ENCODE measurements at places on chromosomes 2 and 18.

DNA sequence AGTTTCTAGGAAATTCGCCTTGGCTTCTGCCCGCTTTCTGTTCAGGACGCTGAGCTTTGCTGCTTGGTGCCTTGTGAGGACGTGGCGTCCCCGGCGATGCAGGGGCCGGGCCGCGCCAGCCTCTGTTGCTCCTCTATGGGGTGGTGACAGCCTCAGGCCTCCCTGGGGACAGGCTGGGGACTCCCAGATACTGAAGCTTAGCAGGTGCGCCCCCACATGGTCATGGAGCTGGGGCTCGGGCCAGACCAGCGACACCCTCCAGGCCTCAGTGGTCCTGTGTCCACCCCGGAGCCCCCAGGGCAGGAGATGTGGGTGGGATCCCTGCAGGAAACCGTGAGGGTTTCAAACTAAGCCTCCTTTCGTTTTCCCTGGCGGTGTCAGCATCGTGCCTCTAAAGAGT lies 29.2 kb downstream of the KCNG2 start:
- no peak for DNase-seq

- DNase-seq = no peak
These were observed 252.1 kb upstream of the COPS8 start for GRCh38 chr2:236833501-236834073.

GRCh38 chr2:239241431-239241960 lies 159.3 kb downstream of the HDAC4 start:
- DNase-seq = peak; percentile 69

DNA sequence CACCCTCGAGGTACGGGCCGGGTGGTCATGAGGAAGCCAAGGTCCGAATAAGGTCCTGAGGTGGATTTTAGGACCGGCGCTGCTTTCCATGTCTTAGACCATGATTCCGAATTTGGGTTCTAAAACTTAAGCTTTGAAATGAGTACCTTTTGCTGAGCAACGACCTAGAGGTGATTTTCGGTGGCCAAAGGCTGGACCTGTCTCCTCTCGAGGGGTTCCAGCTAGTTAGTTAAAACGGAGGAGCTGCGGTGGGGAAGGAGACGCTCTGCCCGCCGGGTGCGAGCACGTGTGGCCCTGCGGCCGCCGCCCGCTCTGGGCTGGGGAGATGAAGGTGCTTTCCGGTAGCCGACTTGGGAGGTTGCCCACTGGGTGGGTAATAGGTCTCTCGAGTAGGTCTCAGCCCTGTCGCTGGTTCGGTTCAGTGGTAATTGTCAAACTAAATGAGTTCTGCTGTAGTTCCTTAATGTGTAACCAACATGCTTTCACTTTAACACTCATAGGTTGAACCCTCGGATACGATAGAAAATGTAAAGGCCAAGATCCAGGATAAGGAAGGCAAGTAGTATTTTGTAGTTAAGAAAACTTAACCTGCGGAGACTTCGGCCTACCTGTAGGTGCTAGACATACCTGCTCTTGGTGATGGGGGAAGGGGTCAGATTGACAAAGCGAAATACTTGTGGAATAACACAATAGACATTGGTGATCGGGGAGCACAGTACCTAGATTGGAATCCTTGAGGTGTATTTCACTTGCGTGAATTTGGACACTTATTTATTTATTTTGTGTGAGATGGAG lies 572 bp downstream of the RPS27A start:
- DNase-seq = no peak

- DNase-seq = no peak
These were observed 28.3 kb upstream of the DSC1 start for GRCh38 chr18:31190919-31191318.

DNA sequence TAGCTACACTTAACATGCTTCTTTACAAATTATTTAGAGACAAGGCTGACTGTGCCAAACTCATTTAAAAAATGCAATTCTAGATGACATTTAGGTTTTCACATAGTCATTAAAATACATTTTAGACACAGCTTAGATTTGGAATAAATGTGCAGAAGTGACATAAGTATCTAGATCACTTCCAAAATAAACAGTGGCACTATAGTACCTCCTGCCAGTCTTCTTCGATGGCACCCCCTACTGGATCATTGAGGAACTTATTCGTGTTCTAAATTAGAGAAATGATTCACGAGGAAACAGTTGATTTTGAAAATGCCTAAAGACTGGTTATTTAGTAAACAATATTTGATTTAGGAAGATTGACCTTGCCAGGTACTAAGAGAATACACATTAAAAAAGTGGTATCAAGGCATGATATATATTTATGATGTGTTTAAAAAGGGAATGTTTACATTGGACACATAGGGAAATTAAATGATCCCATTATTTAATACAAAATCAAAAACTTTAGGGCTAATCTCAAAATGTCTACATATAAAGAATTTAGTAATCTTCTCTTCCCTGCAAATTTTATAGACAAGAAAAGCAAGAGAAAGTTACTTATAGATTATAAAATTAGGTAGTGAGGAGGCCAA lies 323.9 kb downstream of the XIRP2 start:
- DNase-seq = peak; percentile 63

GRCh38 chr18:44171301-44171700 lies 509.4 kb upstream of the SETBP1 start:
- DNase-seq = no peak

DNA sequence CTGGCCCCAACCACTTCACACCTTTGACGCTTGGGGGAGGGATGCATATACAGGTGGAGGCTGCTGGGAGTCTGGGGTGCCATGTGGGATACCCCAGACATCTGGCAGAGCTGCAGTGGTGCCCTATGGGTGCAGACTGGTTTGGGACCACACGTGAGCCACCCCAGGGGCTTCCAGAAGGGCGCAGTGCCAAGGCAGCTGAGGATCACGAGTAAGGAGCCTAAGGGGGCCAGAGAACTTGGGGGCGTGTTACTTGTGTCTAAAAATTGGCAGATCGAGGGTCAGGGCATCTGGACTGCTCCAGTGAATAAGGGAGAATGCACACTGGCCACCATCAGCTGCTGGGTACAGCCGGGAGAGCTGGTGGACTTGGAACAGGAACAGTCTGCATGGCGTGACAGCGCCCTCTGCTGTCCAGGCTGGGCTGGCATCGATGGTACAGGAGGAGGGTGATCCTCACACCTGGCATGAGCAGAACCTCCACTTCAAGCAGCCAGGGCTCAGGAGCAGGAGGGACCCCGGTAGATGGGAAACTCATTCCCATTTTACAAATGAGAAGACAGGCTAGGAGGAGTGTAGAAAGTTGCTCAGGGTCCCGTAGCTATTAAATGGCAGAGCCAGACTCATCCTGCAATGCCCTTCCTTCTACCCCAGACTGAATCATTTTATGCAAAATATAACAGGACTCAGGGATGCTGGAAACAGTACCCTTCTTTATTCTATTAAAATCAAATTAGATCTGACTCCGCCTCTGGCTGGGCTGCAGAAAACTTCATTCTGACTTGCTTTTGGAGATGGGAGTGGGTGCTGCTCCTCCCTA lies 60.4 kb downstream of the ATOH8 start:
- peak; percentile 68 for DNase-seq

GRCh38 chr2:46448641-46449040 lies 30.7 kb upstream of the TMEM247 start:
- DNase-seq = no peak

DNA sequence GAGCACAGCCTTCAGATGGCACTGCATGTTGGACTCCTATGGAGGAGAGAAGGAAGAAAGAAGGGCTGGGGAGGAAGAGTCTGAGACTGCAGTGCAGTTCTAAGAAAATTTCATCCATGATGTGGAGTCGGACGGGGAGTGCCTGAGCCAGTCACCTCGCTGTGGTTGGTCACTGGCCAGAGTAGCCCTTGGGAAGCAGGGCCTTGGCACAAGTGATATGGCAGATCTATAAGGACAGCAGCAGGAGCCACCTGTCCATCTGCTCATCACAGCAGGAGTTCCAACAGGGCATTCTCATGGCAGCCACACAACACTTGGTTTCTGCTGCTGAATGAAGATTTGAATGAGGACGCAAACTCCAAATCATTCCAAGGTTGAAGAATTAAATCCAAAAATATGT lies 314.8 kb downstream of the CYP26B1 start:
- no peak for DNase-seq

- DNase-seq = no peak
These were observed 68.1 kb downstream of the CRIM1 start for GRCh38 chr2:36423619-36424120.

DNA sequence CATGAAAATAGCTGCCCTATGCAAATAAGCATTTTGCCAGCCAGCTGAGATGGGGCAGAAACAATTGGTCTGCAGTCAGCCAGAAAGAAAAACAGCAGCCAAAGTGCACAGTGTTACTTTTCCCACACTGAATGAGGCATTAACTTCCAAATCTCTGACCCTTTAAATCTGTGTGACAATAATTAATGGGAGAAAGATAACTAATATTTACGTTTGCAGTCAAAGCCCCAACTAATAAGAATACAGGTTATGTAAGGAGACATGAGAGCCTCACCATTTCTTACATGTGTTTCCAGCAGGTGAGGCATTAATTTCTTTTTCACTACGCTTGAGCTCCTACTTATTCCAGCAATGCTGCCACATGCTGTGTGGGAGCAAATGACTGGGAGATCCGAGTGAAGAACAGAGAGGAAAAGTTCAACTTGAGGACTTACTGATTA lies 339.0 kb downstream of the SATB2 start:
- no peak for DNase-seq

DNA sequence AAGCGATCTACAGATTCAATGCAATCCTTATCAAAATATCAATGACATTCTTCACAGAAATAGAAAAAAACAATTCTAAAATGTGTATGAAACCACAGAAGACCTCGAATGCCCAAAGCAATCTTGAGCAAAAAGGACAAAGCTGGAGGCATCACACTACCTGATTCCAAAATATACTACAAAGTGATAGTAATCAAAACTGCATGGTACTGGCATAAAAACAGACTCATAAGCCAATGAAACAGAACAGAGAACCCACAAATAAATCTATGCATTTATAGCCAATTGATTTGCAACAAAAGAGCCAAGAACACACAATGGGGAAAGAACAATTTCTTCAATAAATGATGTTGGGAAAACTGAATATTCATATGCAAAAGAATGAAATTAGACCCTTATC lies 99.2 kb downstream of the POLR1A start:
- no peak for DNase-seq

GRCh38 chr2:70461414-70461813 lies 92.2 kb downstream of the TGFA start:
- DNase-seq = no peak

DNA sequence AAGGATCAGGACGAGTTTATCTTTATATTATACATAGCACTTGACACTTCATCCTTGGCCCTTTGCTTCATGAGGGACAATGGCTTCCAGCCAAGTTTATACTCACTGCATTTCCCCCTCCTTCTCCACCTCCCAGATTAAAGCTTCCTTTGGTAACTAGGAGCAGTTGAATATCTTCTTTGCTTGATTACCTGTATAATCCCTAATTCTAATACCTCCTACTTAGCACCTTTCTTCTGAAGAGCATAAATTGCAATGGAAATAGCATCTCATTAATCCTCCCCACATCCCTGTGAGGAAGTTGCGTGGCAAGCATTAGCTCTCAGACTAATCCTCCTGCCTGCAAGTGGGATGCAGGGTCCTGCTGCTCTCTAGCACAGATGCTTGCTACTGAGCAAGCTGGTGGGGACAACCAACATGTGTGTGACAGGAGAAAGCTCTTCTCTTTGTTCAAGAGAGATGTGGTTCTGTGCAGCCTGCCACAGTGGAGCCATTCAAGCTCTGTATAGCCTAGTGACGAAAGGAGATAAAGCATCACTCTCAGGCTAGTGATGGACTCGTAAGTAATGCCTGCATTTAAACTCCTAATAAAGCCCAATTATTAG lies 19.1 kb downstream of the KLHL14 start:
- no peak for DNase-seq

GRCh38 chr18:65567372-65567771 lies 183.4 kb upstream of the CDH7 start:
- DNase-seq = no peak

- no peak for DNase-seq
These were observed 1187.8 kb upstream of the TMEFF2 start for GRCh38 chr2:193382583-193382982.

DNA sequence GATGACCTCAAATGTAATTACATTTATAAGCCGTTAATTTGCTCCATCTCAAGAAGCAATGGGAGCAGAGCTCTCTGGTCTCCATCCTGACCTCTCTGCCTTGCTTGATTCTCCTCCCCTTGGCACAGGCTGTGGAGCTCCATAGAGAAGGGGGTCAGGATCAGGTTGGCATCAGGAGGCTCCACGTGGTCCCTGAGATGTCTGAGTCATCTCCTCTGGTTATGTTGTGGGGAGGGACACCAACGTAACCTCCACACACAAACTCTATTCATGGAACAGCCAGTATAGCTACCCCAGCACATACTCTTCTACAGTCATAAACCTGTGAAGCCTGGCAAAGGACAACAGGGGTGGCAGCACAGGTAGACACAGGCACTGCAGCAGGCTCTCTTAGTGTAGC lies 29.0 kb downstream of the TRABD2A start:
- no peak for DNase-seq

GRCh38 chr2:61759718-61760117 lies 94.1 kb downstream of the FAM161A start:
- no peak for DNase-seq

DNA sequence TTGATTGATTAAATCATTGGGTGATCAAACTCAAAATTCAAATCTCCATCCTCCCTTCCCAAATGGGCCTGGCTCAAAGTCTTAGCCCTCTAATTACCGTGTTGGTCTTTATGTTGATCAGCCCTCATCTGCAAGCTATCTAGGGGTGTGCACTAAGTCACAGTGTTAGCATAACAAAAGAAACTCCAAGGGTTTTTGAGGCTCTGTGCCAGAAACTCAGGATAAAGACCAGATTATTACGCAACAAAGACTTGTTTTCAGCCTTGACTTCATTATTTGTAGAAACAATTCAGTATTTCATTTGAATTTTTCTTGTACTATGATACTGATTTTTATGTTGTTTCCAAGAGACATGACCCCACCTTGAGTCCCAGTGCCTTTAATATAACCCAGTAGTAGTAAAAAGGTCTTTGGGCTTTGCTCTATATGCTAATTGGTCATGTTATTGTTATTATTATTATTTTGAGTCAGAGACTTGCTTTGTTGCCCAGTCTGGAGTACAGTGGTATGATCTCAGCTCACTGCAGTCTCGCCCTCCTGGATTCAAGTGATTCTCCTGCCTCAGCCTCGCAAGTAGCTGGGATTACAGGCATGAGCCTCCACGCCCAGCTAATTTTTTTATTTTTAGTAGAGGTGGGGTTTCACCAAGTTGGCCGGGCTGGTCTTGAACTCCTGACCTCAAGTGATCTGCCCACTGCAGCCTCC lies 13.9 kb downstream of the PSMD14 start:
- no peak for DNase-seq

DNA sequence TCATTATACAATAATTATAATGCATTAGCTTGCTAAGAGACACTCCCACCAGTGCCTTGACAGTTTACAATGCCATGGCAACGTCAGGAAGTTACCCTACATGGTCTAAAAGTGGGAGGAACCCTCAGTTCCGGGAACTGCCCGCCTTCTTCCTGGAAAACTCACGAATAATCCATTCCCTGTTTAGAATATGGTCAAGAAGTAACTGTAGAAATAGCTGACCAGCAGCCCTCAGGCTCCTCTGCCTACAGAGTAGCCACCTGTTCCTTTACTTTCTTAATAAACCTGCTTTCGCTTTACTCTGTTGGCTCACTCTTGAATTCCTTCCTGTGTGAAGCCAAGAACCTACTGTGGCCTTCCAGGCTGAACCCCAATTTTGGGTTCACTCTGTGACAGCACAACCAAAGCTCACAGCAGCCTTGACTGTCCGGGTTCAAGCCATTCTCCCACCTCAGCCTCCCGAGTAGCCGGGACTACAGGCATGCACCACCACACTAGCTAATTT lies 20.0 kb upstream of the PTPN2 start:
- DNase-seq = peak; percentile 13

GRCh38 chr2:213227458-213227857 lies 56.8 kb upstream of the SPAG16 start:
- DNase-seq = no peak

Data from AML-193 (cell line).